SHP77 (cell line): ENCODE measurements at places on chromosomes 5 and 9.

DNA sequence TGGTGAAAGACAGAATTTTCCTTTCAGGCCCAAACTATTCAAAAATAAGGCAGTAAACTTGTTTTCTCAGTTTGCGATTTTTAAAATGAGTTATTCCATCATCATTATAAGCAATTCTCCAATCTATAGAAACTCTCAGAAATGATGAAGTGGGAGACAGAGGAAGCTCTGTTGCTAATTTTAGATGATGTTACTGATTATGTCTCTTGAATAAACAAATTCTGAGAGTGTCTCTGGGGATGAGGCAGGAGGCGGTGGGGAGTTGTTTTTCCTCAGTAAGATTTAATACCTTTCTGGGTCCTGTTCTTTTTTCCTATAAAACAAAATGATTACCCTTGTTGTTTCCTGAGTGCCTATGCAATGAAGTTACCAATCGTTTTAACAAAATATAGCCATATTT, 43.9 kb upstream of the TEX48 start:
- DNase-seq = no peak

DNA sequence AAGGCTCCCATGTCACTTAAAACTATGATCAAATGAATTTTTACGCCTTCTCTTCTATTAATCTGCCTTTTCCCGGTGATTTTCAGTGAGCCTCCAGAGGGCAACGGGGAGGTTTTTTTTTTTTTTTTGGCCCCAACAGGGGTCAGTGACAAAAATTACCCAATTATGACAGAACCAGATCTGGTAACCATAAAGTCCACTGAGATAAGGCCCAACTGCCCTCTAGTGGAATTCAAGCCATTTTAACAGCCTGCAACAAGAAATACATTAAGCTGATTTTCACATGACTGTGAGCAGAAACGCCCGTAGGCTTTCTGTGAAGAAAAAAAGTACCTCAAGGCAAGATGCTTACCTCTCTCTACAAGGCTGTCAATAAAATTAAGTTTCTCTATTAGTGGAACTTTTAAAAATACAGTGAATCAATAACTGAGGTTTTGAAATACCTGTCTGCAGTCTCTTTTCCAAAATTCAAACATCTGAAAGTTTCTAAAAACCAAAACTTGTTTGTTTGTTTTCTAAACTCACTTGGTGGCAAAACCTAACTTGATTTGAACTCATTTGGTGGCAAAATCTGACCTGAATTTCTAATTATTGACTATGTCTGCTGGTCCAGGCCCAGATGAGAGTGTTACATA, 49.7 kb upstream of the FST start:
- DNase-seq = no peak

DNA sequence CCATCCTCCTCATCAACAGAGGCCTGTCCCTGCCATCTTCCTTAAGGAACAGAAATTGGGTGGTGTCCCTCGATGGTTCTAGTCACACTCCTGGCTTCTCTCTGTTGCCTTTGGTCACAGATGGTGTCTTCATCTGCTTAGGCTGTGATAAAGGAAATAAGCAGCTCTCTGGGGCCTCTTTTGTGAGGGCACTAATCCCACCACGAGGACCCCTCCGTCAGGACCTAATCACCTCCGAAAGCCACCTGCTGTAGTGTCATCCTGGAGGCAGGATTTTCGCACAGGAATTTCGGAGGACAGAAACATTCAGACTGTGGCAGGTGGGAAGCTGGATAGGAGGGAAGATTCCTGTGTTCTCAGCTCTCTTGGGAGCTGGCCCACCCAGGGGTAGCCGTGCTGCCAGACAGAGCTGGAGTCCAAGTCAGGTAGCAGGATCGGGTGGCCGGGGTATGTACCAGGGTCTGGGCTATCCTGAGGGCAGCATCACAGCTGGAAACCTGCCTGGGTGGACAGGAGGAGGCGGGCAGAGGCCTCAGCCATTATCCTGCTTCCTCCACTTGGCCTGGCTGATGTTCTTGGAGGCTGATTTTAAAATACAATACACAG, 59.5 kb downstream of the ANKRD33B start:
- DNase-seq = no peak

GRCh38 chr9:88783711-88784083, 207.6 kb upstream of the S1PR3 start:
- no peak for DNase-seq

DNA sequence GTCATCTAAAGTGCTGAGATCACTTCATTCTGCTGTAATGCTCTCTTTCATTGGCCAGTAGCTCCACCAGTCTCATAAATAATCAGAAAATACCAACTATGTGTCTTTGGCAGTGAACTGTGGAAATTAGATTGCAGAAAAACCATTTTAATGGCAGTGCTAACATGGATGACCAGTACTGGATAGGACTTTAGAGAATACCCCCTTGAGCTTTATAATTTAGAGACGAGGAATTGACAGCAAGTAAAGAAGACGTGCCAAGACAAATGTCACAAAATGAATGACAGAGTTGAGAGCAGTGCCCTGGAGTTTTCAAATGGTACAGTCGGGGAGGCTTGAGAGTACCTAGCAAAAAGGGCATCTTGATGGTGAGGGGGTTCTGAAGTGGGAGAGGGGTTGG, 5.8 kb downstream of the MSANTD3 start:
- no peak for DNase-seq

DNA sequence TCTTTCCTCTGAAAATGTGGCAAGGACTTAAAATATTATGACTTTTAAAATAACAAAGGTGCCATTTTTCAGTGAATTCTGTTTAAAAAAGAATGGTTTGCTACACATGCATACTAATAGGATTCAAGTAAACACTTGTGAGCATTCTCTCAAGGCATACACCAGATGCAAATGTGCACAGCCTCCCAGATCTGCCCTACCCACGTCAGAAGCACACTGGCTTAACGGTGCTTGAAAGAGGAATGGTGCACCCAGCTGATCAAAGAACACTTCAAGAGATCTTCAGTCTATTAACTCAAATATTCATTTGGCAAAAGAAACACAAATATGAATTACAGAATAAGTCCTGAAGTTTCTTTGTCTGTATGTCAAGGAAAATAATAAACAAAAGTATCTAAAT, 15.8 kb downstream of the GABRB2 start:
- DNase-seq = no peak

DNA sequence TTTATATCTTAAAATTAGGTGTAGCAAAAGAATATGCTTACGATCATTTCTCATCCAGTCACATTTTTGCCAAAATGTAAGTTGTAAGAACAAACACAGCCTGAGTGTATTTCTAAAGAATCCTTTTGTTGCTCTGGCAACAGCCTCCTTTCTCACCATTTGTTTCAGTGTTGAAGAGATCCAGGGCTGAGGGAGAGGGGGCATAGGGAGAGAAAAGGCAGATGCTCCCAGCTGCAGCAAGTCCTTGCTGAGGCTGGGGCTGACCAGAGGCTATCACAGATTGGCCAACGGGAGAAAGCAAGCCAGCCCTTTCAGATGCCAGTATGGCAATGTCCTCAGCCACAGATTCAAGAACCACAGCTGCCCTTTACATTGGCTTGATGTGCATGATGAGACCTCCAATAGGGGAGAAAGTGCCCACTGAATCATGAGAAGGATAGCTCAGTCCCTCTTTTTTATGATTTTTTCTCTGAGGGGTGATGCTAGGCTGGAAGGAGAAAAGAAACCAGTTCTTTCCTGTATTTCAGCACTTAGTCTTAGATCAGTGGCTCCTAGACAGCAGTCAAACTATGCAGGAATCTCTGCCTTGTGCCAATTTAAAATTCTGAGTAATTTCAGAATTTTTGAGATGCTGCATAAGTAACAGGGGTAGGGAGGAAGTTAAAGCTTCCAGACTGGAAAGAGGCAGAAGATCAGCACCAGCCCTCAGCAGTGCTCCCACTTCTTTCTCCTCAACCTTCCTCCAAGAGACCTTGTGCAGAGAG, 142.1 kb downstream of the LHFPL2 start:
- no peak for DNase-seq

GRCh38 chr5:153880106-153880505, 158.6 kb downstream of the FAM114A2 start:
- no peak for DNase-seq

DNA sequence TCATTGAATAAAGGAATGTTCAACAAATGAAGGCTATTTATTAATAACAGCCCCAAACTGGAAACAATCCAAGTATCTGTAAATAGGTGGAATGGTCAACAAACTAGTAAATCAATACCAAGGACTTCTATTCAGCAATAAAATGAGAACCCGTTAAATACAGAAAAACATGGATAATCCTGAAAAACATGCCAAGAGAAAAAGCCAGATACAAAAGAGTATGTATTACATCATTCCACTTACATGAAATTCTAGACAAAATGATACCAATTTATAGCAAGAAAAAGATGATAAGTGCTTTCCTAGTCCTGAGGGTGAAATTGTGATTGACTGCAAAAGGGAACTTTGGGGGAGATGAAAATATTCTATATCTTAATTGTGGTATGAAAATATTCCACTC, 3.1 kb downstream of the PJA2 start:
- no peak for DNase-seq

DNA sequence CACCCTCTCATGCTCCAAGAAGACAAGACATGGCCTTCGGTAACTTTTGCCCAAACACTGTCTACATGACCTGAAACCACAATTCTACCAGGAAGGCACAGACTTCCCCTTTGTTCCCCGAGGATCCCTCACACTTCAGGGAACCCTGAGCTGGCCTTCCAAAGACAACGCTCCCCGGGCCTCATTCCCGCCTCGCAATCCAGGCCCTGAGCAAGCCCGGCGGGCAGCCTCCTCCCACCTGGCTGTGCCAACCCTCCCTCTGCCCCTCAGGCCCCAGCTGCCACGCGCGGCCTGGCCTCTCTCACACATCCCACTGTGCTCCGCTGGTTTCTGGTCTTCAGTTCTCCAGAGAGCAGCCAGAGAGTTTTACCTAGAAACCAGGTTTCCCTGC, 7.3 kb downstream of the QSOX2 start:
- DNase-seq = no peak

GRCh38 chr5:178308541-178309092, 76.0 kb upstream of the PHYKPL start:
- no peak for DNase-seq

GRCh38 chr9:93077811-93078210, 18.2 kb upstream of the CARD19 start:
- no peak for DNase-seq

GRCh38 chr9:97629156-97629555, 4.0 kb downstream of the TSTD2 start:
- DNase-seq = no peak

GRCh38 chr9:78539904-78540303, 243.0 kb downstream of the PSAT1 start:
- no peak for DNase-seq

- no peak for DNase-seq
These were observed 2.4 kb downstream of the PRRX2 start for GRCh38 chr9:129667850-129668249.
